ENCODE measurements at places on chromosomes 4 and X.

DNA sequence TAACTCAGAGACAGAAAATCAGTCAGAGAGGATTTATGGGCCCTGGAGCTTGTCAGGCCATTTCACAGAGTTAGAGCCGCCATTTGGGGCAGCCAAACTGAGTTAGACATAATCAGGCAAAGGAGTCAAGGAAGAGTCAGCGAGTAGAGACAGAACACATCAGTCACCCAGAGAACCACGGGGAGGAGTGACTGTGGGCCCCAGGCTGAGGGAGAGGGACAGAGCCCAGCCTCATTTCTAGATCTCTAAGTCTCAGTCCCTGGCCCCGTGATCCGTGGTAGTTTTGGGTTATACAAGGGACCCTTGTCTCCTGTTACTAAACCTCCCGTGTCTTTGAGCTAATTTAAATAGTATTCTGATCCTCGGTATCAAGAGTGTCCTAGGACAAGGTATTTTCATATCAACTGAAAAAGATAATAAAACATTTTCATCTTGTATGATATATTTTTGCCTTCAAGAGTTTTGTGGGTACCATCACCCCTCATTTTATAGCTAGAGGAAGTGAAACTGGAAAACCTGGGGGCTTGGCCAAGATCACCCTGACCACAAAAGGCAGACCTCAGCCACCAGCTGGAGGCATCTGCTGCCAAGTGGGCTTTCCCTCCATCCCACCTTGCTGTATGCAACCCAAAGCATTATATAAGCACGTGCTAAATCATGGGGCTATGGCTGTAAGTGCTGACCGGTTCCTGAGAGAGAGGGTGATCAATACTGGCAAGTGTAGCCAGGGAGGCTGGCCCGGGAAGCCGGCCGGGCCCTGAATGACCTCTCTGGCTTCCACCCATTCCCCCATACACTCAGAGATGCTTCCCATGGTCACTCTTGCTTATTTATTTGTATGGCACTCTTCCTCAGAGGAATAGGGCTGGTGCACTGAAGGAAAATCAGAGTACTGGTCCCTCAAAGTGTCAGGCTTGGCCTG lies 204.1 kb downstream of the BCOR start:
- no peak for DNase-seq

DNA sequence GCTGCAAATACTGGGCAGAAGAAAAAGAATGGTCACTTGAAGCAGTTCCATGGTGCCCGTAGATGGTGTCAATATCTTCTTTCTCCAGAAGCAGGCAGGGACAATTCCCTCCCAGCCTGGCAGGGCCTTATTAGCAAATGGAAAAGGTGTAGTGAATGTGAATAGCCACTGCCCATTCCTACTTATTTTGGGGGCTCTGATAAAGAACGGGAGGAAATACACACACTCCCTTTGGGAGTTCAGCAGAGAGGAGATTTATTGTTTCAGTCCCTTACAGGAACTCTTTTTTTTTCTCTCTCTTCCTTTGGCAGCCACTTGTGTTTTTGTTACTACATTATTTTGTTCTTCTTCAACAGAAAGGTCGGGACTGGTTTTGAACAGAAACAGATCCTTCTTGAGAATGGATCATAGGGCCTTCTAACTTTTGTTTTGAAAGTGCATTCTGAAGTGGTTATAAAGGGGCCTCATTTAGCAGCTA lies at the start of gene EMCN:
TSS of gene EMCN (minus strand) at position 159 of the 478 bp plus-strand sequence. CDS start at position 51, 108 bp downstream.
- DNase-seq = no peak

DNA sequence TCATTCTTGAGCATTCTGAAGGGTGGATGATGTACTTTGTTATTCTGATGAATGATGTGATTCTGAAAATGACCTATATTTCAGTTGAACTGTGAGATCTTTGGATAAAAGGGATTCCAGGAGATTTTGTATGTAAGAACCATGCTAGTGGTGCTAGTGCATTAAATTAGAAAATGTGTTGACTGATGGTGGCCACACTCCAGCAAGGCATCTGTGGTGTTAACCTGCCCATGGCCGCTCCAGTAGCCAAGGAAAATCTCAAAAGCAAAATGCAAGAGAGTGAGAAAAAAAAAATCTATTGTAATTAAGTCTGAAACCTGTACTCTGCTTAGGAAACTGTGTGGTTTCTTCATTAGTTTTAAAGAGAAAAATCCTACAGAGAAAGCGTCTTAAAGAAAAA lies 93.5 kb downstream of the WWC2 start:
- DNase-seq = no peak

GRCh38 chr4:118931786-118932185 lies 43.1 kb downstream of the SYNPO2 start:
- DNase-seq = no peak

DNA sequence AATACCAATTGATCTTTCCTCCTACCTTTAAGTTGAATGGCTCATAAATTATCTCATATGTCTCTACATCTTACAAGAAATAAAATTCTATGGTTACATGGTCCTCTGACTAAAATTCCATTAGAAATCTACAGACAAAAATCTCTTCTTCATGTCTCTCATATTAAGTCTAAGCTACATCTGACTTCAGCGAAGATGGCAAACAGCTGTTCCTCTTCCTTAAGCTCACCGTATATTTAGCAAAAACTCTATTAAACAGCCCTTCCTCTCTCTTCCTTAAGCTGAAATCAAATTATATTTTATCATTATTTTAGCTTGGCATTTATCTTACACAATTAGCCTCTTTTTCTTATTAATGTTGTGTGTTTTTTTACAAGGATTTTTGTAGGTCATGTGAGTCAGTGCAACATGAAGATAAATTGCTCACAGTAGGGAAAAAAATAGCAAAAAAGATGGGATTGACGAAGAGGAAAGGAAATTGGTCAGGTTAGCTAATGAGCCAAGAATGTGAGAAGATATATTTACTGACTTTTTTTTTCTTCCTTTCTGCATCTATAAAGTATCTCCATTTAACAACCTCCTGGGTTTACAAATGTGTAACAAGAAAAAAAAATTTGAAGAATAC lies 2412.8 kb downstream of the ARAP2 start:
- no peak for DNase-seq

DNA sequence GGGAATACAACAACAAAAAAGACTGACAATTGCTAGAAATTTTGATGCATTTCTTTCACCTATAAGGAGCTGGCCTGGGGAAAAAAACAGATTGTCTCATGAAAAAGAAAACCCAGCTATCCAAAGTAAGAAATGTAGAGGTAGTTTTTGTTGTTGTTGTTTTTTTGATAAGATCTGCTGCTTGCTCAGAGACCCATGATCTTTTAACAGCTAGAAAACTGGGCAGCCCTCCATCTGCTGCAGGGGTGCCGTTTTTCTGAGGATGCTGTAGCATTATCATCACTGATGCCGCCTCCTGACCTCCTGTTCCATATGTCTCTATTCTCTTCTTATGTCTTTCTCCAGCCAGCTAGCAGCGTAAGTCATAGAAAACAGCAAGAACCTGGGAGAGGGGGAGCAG lies 98.3 kb downstream of the BMPR1B start:
- DNase-seq = no peak

DNA sequence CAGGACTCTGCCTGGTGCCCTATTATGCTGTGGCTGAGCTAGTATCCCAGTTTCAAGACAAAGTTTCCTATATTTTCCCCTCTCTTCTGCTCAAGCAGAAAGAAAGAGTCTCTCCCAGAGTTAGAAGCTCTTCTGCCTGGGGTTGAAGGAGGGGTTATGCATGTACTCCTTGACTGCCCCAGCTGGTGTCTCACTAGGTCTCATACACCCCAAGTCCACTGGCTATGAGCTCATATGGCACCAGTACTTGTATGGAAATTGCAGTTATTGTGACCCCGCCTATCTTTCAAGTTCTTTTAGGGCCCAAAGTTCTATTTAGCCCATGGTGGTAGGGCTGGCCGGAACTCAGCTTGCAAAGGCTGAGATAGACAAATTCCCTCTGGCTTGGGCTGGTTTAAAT lies 131.8 kb downstream of the NBDY start:
- DNase-seq = no peak

DNA sequence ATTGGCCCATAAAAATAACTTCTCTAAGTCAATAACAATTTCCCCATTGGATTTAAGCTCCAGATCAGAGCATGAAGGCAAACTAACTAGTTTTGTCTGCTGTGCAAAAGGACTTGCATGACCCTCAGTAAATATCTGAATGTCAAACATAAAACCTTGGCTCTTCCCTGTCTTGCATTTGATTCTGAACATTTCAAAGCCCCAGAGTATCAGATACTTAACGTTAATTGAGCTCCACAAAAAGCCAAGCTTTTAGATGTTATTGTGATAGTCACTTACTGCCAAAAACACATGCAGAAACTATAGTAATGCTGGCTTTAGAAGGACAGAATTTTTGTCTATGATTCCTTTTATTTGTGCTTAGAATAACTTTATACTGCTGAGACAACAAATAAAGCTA lies 664.2 kb downstream of the ADGRL3 start:
- DNase-seq = no peak

GRCh38 chr4:185623444-185624258 lies 88.3 kb upstream of the PDLIM3 start:
- DNase-seq = no peak
